Right forelimb (tissue), 1 donor: ENCODE measurements at places on chromosomes 2 and 18.

GRCh38 chr2:120846406-120847095, 110.9 kb downstream of the GLI2 start:
- no peak for DNase-seq

DNA sequence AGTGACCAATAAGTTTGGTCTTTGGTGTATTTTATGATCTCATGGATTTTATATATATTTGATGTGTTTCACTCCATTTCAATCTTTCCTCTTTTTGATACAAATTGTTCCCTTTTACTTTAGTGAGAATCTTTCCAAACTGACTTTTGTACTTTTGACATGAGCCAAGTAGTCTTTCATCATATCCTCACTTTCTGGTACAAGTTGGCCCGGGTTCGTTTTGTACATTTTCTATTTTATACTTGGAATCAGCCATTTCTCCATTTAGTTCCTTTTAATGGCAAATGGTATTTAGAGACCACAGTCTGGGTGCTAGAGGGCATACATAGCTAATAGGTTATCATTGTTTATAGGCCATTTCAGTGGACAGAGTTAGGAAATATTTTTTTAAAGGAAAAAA, 147.9 kb upstream of the MYO3B start:
- DNase-seq, result no peak

GRCh38 chr18:79393635-79394533, 1.8 kb upstream of the NFATC1 start:
- DNase-seq, result peak; percentile 96

GRCh38 chr2:8039732-8040131, 642.1 kb upstream of the ID2 start:
- no peak for DNase-seq

DNA sequence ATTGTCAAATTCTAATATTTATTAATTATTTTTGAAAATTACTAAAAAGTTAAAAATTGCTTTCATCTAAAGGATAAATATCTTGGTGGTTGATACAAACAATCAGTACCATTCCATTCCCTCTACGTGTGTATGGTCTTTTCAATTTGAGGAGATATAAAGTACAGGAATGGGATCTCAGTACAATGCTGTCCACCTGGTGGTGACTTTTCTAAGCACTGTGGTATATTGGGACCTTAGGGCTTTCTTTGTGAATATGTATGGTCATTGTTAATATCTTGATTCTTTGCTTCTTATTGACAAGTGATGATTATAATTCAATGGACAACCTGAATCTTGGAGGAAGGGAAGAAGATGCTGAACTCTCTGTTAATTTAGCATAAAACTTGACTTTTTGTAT, 83.1 kb downstream of the NBEAL1 start:
- DNase-seq, result no peak

DNA sequence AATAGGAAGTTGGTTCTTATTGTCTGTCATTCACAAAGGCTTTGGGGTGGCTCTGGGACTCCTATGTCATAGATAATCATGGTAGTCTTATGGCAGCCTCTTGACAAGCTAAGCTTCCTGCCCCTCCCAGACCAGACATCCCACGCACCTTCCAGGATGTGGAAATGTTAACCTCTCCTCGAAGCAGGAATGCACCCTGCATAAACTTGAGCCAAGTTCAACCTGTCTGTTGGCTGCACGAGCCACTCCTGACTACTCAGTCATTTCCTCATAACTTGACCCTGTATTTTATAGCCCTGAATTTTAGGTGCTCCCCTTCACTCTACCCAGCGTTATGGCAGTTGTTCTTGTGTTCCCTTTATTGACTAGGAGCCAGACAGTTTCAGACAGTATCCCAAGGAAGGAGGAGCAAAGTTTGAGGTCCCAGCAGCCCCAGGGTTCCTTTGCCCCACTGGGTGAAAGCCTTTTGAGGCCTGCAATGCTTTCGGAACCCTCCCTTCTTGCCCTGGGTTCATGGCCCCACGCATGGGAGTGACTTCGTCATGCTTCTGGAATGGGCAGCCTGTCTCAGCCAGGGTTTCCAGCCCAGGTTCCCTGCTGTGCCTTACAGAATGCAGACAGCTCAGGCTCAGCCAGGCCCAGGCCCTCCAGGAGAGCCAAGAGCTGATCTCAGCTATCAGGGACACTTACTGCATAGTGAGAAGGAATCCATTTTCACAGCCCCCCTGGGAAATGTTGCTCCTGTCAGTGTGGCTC, 15.6 kb upstream of the INO80C start:
- peak; percentile 56 for DNase-seq

DNA sequence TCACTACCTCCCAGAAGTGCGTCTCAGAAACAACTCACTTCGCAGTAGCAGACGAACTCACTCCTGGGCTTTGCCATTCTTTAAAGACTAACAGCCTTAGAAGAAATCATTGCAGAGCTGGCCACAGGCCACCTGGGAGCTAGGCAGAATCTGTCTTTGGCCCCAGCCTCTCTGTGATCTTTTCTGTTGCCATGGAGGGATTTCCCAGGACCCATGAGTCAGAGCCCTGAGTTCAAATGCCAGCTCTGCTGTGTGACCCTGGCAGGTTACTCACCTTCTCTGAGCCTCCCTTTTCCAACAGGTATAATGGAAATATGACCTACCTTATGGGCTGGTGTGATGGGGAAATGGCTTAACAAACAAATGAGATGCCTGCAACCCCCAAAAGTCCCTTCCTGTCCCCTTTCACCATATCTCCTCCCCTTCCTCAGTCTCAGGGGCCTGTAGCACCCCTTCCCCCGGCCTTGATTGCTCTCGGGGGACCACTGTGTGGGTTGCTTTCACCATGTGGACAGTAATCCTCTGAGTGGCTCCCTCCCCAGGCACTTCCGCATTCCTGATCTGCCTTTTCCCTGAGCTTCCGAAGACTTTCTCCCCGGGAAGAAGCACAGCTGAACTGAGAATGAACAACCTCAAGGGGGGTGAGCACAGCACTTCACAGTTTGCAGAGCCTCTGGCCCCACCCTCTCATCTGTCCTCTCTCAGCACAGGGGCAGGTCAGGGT, 34.0 kb upstream of the SLC66A3 start:
- no peak for DNase-seq

DNA sequence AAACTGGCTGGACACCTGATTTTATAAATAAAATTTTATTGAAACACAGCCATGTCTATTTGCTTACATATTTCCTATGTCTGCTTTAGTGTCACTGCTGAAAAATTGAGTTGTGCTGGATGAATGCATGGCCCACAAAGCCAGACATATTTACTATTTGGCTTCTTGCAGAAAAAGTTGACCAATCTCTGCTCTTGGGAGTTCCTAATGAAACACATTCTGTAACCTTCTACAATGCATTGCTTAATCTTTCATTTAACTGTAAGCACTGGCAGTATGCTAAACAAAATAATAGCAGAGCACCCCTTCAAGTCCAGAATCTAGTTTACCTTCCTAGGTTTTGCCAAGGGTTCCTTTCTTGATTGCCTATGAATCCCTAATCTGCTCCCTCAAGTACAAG, 17.7 kb upstream of the SERPINB7 start:
- DNase-seq, result no peak

GRCh38 chr2:159013103-159013502, 44.7 kb downstream of the TANC1 start:
- DNase-seq, result no peak

DNA sequence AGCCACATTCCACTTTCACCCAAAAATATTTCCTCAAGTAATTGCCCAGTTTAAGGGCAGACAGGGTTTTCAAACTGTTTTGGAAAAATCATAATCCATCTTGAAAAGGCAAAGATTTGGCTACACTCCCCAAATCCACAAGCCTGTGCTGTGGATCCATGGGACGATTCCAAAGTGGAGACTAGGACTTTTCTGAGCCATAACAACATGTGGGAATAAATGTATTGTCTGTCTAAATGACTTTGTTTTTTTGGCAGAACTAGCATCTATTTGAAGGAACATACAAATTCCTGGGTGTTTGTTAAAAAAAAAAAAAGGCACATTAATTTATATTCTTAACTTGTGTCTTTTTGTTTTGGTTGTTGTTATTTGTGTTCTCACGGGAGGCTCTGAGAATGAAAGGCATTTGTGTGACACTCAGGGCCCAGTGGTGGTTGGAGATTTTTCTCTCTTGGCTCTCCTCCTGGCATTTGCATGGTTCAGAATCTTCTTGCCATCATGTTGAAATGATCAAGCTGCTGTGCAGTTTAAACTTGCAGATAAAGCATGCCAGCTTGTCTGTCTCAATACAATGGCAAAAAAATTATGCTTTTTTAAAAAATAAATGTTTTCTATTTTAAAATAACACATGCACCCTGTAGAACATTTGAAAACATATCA, 277.4 kb downstream of the EN1 start:
- no peak for DNase-seq

DNA sequence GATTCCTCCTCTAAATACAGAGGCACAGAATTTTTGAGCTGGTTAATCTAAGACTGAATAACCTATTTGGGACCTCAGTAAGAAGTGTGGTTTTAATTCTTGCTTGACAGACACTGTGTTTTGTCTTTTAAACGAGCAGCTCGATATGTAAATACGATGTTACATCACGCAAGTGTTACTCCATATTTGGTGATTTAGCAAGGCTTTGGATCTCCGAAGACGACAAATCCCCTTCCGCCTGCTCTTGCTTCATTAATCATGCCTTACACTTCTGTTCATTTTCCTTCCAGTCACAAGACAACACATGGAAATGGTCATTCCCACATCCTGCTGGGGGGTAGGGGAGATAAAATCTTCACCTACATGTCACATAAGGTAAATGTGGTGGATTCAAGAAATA, 9.4 kb downstream of the BCL11A start:
- no peak for DNase-seq

- no peak for DNase-seq
These were observed 94.5 kb upstream of the TMEM178A start for GRCh38 chr2:39571111-39571731.

- no peak for DNase-seq
These were observed 46.3 kb downstream of the PSD4 start for GRCh38 chr2:113219889-113220641.

- DNase-seq, result no peak
These were observed 34.6 kb downstream of the EFEMP1 start for GRCh38 chr2:55888936-55889335.

- DNase-seq, result no peak
These were observed 52.2 kb downstream of the NRP2 start for GRCh38 chr2:205734436-205735037.

DNA sequence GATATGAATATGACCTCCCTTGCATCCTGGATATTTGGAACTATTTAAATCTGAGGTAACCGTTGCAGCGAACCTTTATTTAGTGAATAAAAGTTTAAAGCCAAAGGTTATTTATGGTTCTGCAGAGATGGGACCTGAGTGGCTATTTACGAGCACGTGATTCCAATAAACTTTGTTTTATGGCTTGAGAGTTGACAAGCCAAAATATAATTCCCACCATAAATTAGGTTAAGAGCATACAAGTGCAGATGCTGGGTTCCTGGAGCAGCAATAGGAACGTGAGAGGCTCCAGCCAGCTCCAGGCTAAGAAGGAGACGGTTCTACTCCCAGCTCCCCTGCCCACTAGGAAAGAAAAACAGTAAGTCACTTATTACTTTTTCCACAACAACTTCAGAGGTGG, 5.2 kb upstream of the HOXD4 start:
- no peak for DNase-seq

DNA sequence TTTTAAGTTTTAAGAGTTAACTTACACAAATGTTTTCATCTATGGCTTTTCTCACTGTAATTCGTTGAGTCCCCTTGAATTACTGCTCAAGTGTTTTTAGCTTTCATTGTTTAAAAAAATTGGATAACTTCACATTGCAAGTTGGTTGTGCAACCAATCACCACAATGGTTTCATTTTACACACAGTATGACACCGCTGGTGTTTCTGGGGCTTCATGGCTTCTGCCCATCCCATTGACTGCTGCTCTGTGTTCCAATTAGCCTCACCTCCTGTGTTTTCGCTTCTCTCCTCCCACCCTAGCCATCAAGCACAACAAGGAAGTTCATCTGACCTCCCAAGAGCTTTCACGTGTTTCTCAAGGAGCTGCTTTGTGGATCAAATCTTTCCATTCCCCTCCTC, 199.1 kb upstream of the CHAC2 start:
- no peak for DNase-seq

- no peak for DNase-seq
These were observed 26.3 kb upstream of the TMEM182 start for GRCh38 chr2:102735416-102736109.

- DNase-seq, result no peak
These were observed at the start of gene TOGARAM2 for GRCh38 chr2:28981016-28981441. Gene TOGARAM2, plus strand, starts transcription at chr2:28981298. Its CDS starts 13,537 bp downstream, at chr2:28994835.

DNA sequence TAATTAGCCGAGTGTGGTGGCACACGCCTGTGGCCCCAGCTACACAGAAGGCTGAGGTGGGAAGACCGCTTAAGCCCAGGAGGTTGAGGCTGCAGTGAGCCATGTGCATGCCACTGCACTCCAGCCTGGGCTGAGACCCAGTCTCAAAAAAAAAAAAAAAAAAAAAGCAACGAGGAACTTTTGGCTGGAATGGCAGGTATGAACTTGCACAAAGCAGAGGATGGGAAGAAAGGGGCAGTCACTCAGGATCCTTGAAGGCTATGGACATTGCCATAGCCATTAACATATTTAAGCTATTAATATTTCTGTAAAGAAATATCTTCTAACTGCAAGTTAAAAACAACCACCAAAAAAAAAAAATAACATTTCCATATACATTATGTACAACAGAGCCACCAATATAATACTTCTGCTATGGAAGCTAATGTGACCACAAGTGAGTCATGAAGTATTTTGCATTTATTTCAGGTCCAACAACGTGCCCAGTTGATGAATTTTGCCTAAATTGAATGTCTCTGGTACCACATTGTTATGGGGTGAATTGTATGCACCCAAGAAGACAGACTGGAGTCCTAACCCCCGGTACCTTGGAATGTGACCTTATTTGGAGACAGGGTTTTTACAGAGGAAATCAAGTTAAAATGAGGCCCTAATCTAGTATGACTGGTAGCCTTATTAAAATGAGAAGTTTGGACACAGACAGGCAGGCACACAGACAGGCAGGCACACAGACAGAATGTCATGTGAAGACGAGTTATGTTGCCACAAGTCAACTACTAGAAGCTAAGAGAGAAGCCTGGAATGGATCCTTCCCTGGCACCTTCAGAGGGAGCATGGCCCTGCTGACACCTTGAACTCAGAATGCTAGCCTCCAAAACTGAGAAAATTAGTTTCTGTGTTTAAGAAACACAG, 102.8 kb downstream of the RBMS1 start:
- no peak for DNase-seq

- peak; percentile 86 for DNase-seq
These were observed 92.4 kb downstream of the DYSF start for GRCh38 chr2:71545572-71546274.

DNA sequence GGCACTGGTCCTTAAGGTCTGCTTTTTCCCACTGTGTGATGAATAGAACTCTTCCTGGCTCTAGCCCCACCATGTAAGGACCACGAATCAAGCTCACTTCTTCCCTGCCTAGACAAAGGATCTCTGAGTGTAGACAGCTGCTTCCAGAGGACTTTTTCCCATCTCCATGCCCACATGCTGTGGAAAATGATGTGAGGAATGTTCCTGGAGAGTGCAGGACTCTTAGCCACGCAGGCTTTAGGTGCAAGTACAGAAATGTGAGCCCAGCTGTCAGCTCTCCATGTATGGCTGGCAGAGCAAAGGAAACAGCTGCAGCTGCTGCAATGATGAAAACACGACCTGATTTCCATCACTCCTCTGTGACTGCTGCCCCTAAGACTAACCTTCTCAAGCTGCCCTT, 35.5 kb downstream of the NXPH2 start:
- DNase-seq, result peak; percentile 64
